ENCODE measurements at places on chromosomes 13 and 19.

DNA sequence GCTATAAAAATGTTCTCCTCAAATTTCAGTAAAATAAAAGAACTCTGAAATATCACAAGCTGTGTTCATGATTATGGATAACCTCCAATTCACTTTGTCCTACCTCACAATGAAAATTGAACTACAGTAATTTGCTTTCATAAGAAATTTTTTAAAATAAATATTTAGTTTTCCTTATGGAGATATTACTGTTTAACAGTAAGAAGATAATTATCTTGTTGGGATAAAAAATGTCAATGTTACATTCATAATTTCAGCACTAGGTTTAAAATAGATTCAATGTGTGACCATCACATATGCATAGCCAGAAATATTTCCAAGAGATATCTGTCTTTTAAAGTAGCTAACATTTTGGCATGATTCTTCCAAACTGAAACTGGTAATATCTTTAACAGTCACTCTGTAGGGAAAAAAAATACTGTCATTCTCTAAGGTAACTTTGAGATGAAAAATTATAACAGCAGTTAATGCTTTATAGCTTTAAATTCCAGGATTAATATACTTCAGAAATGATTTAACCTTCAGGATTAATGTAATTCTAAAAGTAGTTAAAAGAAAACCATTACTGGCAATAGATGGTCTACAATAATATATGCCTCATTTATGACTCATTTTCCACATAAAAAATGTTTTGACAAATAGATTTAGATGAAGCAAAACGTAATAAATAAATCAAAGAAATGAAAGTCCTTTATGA lies 91.3 kb downstream of the SPRY2 start:
- no peak for DNase-seq

- no peak for DNase-seq
These were observed 820.4 kb downstream of the SLITRK6 start for GRCh38 chr13:84978851-84979250.

DNA sequence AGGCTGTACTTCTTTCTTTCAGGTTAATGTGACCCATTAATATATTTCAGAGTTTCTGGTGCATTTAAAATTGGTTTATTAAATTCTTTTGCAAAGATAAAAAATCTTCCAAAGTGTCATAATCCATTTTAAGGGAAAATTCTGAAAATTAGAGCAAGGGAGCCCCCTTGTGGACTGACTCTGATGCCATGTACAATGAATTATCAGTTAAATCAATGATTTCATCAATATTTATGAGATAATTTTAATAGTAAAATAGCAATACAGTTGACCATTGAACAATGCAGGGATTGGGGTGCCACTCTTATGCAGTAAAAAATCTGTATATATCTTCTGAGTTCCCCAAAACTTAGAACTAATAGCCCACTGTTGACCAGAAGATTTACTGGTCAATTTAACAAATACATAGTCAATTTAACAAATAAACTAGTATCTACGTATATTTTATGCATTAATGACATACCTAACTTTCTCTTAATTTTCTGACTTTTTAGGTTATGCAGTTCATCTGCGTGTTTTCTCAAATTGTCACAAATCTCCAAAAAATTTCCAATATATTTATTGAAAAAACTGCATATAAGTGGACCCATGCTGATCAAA lies 479.1 kb upstream of the MIR17HG start:
- DNase-seq = no peak

- peak; percentile 50 for DNase-seq
These were observed 764 bp downstream of the MIR17HG start for GRCh38 chr13:91347996-91348905.

- DNase-seq = no peak
These were observed 503.0 kb downstream of the PCDH17 start for GRCh38 chr13:58134525-58134924.

Data from CD4-positive, alpha-beta T cell treated with Interferon gamma for 1 hour (primary cell).